ENCODE measurements at places on chromosomes 2 and 18.

GRCh38 chr2:150686391-150686790 is 198.9 kb upstream of the RND3 start:
- no peak for DNase-seq

- DNase-seq: no peak
Measured at GRCh38 chr18:59479776-59480175, 120.7 kb upstream of the LMAN1 start.

DNA sequence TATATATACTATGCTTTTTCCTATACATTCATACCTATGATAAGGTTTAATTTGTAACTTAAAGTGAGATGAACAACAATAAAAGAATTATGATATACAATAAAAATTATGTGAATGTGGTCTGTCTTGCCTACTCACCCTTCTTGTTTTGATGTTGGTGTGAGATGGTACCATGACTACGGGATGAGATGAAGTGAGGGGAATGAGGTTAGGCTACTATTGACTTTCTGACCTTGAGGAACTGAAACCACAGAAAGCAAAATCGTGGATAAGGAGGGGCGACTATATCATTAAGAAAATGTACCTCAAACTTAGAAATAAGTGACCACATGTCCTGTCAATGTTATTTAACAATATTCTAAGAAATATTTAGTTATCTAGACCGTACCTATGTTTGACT is 103.9 kb upstream of the PPP1CB start:
- DNase-seq: no peak

- DNase-seq: no peak
Measured at GRCh38 chr18:48885924-48886400, 64.8 kb downstream of the SMAD7 start.

DNA sequence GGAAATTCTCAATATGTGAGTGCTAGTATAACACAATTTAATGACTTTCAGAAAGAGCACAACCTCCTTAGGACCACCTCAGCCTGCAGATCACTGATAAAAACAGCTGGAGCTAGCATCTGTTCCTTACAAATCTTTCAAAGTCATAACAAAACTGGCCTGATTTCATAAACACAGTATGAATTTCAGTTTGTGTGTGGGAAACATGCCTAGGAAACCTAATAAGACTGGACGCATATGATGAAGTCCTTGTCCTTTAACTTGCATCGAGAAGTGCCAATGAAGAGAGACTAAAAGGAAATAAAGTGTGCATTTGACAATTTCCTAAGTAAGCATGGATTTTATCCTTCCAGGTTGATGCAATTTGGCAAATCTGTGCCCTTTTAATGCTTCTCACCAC is 74.1 kb upstream of the KLHL14 start:
- no peak for DNase-seq

DNA sequence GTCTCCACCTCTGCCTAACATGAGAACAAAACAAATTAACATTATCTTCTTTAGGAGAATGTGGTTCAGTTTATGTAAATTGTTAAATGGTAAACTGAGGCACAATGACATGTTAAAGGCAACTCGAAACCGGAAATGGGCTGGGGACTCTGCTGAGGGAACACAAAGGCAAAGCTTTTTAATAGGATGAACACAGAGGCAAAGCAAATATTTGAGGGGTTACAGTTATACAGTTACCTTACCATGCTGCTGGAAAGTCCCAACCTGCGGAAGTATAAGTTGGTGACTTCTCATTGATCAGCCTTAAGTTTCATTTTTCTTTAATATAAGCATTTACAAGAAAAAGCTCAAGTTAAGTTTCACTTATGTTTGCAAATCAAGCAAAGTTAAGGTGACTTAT is 195.0 kb downstream of the DLGAP1 start:
- no peak for DNase-seq

GRCh38 chr2:23400703-23401102 is 15.7 kb downstream of the KLHL29 start:
- DNase-seq: no peak

GRCh38 chr2:16031058-16031847 is 90.9 kb downstream of the MYCN start:
- DNase-seq: peak; percentile 93

- no peak for DNase-seq
Measured at GRCh38 chr2:127645395-127646291, at the start of gene GPR17. TSS of gene GPR17 (plus strand) at chr2:127646153. CDS start at chr2:127650736, 4,583 bp downstream.

GRCh38 chr2:16142383-16143361 is 202.3 kb downstream of the MYCN start:
- DNase-seq: peak; percentile 100

- DNase-seq: no peak
Measured at GRCh38 chr18:71116535-71116934, 827.7 kb downstream of the SOCS6 start.

- peak; percentile 26 for DNase-seq
Measured at GRCh38 chr2:29420999-29421782, 306.0 kb downstream of the CLIP4 start.

- no peak for DNase-seq
Measured at GRCh38 chr18:77373730-77374445, 124.2 kb downstream of the GALR1 start.

DNA sequence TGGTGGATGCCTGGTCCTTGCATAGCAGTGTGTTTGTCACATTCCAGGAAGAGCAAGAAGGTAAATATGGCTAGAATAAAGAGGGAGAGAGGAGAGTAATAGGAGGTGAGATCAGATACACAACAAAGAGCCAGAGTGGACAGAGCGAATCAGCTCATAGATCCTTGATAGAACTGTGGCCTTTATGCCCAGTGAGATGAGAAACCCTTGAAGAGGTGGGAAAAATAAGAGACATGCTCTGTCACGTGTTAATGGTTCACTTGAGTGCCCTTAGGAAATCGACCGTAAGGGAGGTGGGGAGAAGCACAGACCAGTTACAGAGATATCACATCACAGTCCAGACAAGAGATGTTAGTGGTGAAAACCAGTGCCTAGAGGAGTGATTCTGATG is 84.7 kb upstream of the RAB27B start:
- no peak for DNase-seq
